ENCODE measurements at places on chromosomes 11 and 22.

DNA sequence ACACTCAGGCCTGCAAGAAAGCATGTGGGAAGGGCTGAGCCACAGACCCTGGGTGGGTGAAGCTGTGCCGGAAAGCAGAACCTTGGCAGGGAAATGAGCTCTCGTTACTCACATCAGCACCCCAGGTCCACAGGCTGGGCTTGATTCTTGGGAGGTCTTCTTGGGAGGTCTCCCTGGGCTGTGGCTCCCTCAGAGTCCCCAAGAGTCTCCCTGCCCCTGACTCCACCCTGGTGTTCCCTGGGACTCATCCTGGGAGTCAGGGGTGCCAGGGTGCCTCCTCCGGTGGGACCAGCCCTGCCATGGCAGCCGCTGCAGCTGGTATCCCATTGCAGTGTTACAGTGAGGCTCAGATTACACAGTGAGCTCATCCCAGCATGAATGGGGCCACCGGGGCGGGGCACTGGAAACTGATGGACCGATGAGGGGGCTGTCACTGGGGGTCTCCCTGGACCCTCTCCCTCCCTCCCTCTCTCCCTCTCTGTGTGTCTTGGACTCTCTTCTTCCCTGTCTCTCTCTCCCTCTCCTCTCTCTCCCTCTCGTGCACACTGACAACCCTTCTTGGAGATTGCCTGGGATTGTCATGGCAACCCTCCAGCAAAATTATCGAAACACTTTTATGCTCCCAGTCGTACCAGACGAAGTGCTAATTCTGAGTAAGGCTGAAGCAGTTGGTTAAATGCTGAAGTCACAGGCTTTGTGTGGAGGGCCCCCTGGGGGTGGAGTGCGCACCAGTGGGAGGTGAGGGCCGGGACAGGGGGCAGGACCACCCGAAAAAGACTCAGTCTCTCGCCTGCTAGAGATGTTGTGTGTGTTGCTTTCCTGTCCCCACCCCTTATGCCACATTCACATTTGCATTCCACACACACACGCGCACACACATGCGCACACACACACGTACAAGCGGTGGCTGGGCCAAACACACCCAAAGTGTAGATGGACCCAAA lies 8.6 kb upstream of the C11orf96 start:
- H3K36me3 ChIP-seq: no peaks in the 10 kb centered on the region
- no peak overlapping the region for H3K27ac ChIP-seq
- H3K4me1 ChIP-seq: peaks cover 4% of the 10 kb centered on the region
- DNase-seq: no peak
- H3K27me3 ChIP-seq: no peaks in the 10 kb centered on the region
- no peak overlapping the region for H3K4me3 ChIP-seq

DNA sequence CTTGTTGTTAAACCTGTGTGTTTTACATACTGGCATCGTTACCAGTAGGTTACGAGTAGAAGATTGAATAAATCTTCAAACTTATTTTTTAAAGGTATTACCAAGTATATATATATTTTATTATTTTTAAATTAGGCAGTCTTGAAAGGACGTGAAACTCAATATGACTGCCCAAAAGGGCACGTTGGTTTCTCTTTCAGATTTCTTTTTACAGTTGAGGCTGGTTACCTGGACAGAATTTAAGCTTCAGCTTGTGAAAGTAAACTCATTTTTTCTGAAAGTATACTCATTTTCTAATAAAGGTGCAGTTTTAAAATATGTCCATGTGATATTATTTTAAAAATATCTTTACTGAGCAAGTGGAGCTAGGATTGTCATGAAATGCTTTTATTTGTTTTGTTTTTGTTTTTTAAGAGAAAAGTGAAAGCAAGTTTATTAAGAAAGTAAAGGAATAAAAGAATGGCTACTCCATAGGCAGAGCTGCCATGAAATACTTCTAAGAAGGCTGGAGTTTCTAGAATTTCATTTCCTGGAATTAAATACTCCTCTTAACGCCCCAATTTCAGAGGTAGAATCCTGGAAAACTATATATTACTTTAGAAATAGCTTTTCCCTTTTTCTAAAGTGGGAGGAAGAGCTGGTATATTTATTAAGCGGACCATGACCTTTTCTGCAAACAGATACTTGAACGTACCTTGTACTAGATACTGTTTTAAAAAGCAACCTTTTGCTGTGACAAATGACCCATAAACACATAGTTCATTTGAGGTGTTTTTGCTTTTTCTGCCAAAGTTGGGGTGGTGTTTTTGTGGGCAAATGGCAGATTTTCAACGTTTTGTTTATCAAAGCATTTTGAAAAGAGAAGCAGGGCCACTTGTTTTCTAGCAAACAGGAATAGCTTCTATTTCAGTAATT lies 1.9 kb downstream of the FBXO7 start:
- no peak for DNase-seq
- H3K36me3 ChIP-seq: no peaks in the 10 kb centered on the region
- no peaks in the 10 kb centered on the region for H3K27me3 ChIP-seq
- H3K4me3 ChIP-seq: peak overlapping the region; percentile 87
- H3K27ac ChIP-seq: peak overlapping the region; percentile 86

DNA sequence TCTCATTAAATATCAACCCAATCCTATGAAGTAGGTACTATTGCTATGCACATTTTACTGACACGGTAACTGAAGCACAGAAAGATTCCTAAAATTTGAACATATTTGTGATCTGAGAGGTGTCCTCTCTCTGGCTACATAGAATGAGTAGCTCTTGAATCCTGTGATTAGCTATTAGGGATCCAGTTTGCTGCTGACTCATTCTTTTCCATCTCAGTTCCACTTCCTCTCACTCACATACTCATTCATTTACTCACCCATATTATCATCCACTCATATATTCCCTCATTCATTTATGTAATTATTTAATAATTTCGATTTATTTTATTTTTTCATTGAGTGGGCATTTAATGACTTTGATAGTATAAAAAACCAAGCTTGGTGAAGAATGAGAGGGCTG lies 42.7 kb downstream of the OR5B17 start:
- H3K4me3 ChIP-seq: no peak overlapping the region
- H3K4me1 ChIP-seq: no peaks in the 10 kb centered on the region
- H3K36me3 ChIP-seq: no peaks in the 10 kb centered on the region
- no peaks in the 10 kb centered on the region for H3K27me3 ChIP-seq
- H3K27ac ChIP-seq: no peak overlapping the region
- DNase-seq: no peak

- no peaks in the 10 kb centered on the region for H3K4me1 ChIP-seq
- no peaks in the 10 kb centered on the region for H3K27me3 ChIP-seq
- no peak overlapping the region for H3K4me3 ChIP-seq
- DNase-seq: no peak
- no peaks in the 10 kb centered on the region for H3K36me3 ChIP-seq
- no peak overlapping the region for H3K27ac ChIP-seq
These were observed 339.1 kb downstream of the GUCY1A2 start for GRCh38 chr11:106679181-106679580.

- H3K36me3 ChIP-seq: no peaks in the 10 kb centered on the region
- H3K4me1 ChIP-seq: peaks cover 8% of the 10 kb centered on the region
- H3K27me3 ChIP-seq: peaks cover 50% of the 10 kb centered on the region
- H3K27ac ChIP-seq: no peak overlapping the region
- no peak for DNase-seq
These were observed 4.8 kb upstream of the PHF21B start for GRCh38 chr22:45014654-45015053.

DNA sequence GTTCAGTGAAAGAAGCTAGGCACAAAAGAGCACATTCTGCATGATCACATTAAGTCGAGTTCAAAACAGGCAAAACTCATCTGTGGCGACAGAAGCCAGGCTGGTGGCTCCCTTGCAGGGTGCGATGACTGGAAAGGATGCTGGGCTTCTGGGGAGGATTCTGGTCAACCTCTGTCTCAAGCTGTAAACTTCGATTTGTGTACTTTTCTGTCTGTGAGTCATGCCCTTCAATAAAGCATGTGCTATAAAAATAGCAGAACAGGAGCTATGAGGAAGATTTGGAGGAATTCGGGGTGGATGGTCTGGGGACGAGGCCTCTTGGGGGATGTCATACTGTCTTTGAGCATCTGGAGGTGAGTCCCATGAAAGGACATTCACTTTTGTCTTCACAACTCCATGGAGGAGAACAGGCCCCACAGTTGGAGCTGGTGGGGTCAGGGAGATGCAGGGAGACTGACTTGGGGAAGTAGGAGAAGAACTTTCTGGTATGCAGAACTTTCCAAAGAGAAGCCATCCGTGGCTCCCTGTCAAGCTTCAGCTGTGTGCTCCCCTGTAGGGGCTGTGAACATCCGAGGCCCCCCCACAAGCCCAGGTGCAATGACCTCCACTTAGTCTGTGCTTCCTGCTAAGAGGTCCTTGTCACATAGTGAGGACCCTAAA lies 77.8 kb upstream of the LINC01488 start:
- H3K4me3 ChIP-seq: no peak overlapping the region
- no peaks in the 10 kb centered on the region for H3K4me1 ChIP-seq
- H3K27me3 ChIP-seq: no peaks in the 10 kb centered on the region
- DNase-seq: no peak
- H3K27ac ChIP-seq: no peak overlapping the region
- no peaks in the 10 kb centered on the region for H3K36me3 ChIP-seq

DNA sequence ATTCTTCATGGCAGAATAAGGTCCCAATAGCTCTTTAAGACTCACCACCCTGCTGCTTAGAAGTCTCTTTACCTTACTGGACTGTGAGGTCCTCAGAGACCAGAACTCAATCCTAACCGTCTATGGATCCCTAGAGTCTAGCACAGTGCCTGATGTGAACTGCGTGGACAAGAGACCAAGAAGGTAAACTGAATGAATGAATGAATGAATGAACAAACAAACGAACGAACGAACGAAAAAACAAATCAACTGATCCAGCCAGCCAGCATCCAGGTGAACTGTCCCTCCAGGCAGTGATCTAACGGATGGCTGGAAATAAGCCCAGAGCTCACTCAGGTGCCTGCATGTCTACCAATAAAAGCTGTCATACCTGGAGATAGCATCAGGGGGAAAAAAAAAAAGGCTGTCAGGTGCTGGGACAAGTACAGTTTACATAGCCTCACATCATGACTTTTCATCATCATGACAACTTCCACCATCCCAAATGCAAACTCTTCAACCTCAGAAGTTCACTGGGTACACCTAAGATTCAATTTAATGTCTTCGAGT lies 59.8 kb downstream of the PACSIN2 start:
- no peak overlapping the region for H3K4me3 ChIP-seq
- no peaks in the 10 kb centered on the region for H3K27me3 ChIP-seq
- DNase-seq: no peak
- H3K36me3 ChIP-seq: no peaks in the 10 kb centered on the region

DNA sequence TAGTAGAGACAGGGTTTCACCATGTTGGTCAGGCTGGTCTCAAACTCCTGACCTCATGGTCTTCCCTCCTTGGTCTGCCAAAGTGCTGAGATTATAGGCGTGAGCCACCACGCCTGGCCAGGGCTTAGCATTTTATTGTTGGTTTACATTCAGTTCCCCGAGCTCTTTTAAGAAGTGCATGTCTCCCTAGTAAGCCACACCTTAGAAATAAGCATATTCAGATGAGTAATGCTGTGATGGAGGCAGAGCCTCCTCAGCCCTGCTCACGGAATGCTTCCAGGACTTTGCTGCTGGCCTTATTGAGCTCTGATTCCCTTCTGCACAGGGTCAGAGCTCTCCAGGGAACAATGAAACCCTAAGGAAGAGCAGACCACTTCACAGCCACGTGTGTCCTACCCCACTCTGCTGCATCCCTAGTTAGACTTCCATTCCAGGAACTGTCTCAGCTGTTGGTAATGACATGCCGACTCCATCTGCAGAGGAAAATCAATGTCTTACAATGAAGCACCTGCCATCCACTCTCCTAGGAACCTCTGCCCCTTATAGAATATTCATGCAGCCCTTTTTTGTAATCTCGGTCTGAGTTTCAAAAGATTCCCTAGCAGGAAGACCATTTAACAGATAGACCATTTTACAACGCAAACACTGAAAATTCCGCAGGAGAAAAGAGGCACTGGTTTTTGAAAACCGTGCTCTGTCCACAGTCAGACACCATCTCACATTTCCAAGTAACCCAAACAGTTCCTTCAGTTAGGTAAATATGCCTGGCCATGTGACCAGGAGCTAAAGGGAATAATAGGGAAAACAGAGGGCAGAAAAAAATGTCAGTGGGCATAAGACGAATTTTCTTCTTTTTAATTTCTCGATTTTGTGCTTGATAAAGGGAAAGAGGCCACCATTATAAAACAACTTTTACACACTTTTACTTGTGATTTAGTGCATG lies 1.7 kb upstream of the JAM3 start:
- DNase-seq: no peak
- peaks cover 24% of the 10 kb centered on the region for H3K27me3 ChIP-seq
- H3K36me3 ChIP-seq: no peaks in the 10 kb centered on the region

DNA sequence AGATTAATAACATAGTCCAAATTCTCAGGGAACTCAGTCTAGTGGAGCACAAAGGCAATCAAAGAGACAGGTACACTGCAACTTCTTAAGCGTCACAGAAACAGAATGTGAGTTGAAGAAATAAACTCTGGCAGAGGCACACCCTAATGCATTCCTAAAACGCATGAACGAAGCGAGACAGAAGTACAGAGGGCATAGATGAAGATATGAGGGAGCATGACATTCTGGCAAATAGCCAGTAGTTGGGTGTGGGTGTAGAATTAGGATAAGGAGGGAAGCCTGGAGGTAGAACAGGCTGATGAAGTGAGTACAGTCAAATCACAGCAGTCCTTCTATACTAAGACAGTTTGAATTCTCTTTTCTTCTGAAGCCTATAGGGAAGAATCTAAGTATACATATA lies 838.7 kb upstream of the API5 start:
- no peaks in the 10 kb centered on the region for H3K4me1 ChIP-seq

GRCh38 chr11:6237761-6238302 lies 1.1 kb upstream of the CNGA4 start:
- H3K27ac ChIP-seq: no peak overlapping the region
- H3K4me3 ChIP-seq: no peak overlapping the region
- peaks cover 17% of the 10 kb centered on the region for H3K4me1 ChIP-seq
- no peaks in the 10 kb centered on the region for H3K36me3 ChIP-seq
- no peak for DNase-seq

Data from T-cell (primary cell).